Stimulated activated CD8-positive, alpha-beta memory T cell treated with anti-CD3 and anti-CD28 coated beads, Interleukin-2, amount 100 ng/mL, for 1 hour (primary cell): ENCODE measurements at places on chromosomes 2 and 18.

DNA sequence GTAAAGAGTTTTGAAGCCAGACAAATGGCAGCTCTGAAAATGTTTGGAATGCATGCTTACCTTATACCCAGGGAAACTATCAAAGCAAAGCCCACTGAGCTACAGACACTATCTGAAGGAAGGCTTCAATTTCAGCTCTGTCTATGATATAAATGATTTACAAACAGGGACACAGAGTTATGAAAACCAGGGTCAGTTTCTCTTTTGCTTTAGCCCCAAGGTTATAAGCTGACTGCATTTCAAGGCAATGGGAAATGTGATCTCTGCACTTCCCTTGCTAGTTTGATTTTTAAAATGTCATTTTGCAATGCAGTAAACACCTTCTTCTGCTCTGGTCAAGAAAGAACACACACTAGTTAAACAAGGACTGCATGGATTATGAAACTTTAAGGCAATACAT, 65.2 kb upstream of the CCDC195 start:
- no peak for DNase-seq

- DNase-seq, result no peak
These were observed 2.7 kb upstream of the IL1R1 start for GRCh38 chr2:102139851-102140250.

GRCh38 chr18:70284976-70285620, 3.7 kb upstream of the SOCS6 start:
- DNase-seq, result no peak

DNA sequence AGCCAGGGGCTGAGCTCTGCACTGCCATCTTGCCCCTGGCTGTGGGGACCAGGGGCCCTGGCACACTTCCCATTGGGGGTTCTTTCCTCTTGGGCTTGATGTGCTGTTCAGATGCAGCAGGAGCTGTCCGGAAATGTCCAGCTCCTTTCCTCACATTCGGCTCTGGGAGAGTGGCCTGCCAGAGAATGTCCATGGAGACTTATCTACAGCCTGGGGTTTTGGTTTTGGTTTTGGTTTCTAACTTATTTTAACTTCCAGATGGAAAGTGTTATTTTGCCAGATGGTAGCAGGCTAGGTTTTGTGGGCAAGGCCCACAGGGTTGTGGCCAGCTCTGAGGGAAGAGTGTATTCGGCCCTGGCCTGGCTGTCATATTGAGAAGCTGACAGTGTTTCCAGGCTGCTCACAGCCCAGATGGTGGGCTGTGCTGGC, 177.3 kb downstream of the ANKRD30B start:
- no peak for DNase-seq

DNA sequence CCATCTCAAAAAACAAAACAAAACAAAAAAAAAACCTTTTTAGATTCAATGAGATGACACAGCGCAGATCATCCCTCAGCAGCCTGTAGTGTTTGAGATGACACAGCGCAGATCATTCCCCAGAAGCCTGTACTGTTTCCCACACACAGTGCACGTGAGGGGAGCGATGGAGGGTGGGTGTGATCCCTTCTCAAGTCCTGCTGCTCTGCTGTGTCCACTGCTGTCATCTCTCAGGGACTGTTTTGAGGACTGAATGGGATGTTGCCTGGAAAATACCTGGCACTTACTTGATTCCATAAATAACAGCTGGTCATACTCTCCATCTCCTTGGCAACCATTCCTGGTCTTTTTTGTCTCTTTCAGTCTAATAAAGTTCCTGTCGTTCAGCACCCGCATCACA, 25.7 kb downstream of the TGOLN2 start:
- no peak for DNase-seq

GRCh38 chr2:223416815-223417610, 185.1 kb downstream of the SCG2 start:
- DNase-seq, result no peak

DNA sequence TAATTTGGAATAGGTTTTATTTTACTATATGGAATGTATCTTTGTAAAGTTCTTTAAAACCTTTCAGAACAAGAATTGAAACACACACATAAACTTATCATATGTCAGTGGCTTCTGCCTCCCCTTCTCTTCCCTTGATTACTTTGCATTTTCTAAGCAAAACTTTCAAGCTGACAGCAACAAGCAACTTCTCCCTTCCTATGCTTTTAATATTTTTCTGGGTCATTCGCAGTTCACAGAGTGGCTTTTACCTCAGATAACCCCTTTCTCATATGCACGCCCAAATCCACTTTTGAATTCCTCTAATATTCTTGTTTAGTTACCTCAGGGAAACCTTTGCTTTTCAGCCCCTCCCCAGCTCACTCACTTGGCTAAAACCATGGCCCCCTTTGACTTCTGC, 36.7 kb upstream of the CDC42EP3 start:
- no peak for DNase-seq

GRCh38 chr18:36661999-36662398, 166.8 kb downstream of the TPGS2 start:
- no peak for DNase-seq

- no peak for DNase-seq
These were observed 188.7 kb downstream of the MBD5 start for GRCh38 chr2:148209603-148210002.

- DNase-seq, result no peak
These were observed 261.8 kb downstream of the ZEB2 start for GRCh38 chr2:144258154-144258553.

DNA sequence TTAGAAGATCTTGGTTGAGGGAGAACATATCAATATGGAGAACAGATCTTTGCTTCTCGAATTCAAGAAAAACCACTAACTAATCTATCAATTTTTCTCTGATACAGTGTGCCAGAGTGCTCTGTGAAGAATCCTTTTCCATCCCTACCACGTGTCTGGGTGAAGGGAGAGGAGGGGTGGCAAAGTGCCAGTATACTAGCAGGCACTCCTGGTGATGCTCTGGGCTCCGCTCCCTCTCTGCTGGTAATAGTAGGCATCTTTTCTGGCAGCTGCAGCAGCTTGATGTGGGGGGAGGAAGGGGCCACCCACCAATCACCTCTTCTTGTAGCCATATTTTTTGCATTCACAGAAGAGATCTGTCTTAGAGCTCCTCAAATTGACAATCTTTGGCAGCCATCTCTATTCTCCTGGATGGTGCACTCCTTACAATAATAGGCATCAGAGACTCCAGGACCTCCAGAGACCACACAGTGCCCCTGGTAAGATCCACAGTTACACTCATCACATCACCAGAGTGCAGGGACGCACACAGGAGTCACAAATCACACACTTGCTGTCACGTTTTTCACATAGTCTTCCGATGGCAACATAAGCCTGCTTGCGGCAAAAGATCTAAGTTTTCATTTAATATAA, 15.7 kb downstream of the STK39 start:
- no peak for DNase-seq

GRCh38 chr2:113755835-113756354, 547 bp downstream of the SLC35F5 start:
- peak; percentile 25 for DNase-seq

DNA sequence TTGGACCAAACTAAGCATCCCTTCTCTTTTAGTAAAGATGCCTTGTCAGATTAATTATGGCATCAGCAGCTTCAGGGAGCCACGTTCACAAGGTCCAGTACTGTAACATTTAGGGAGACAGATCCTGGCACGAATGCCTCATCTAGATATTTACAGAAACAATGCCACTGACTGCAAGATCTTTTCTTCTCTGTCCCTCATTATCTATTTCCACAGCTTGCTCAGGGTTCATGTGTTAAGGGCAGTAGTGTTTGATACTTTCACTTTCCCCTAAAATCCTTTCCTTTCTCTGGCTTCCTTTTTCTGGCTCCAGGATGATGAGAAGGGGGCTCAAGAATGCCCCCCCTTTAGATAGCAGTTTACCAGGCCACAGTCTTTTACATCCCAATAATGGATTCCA, 393.9 kb downstream of the BCL11A start:
- no peak for DNase-seq

- no peak for DNase-seq
These were observed 10.2 kb downstream of the CERS6 start for GRCh38 chr2:168466190-168466737.

DNA sequence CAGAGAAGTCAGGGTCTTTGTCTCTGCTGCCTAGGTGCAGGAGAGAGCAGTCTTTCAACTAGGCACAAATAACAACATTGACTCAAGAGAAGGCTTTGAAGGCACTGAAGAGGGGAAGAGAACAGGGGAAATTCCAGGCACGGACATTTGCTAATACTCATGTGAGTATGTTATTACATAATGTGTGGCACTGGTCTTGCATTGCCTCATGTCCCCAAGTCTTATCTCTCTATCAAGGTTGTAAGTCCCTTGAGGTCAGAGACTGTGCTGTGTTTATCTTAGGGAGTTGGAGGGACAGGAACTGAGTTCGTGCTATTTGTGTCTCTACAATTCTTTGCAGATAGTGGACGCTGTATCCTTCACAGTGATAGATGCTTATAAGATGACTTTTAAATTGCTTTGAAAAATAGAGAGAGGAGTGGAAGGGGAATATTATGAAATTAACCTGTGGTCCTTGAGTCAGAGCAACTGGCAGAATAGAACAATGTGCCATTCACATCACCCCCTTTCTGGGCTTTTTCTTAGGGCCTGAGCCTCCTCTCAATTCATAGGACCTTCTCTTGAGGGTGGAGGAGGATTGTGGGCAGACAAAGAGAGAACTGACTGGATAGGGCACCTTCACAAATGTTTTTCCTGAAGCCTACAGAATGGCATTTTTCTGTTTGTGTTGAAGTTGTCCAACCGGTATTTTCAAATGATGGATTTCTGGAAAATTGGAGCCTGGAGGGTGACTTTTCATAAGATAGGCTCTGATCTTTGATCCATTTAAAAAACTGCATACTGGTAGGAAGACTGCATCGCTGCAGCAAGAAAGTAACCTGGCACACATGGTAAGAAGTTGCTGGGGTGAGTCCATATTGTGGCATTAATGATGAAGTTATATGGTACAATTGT, 96.6 kb upstream of the CXCR4 start:
- DNase-seq, result no peak
